ENCODE measurements at places on chromosomes 3 and 15.

- DNase-seq: no peak
Measured at GRCh38 chr15:85745023-85745422, 49.7 kb downstream of the KLHL25 start.

GRCh38 chr15:48467801-48468200 lies 136.6 kb downstream of the DUT start:
- no peak for DNase-seq

DNA sequence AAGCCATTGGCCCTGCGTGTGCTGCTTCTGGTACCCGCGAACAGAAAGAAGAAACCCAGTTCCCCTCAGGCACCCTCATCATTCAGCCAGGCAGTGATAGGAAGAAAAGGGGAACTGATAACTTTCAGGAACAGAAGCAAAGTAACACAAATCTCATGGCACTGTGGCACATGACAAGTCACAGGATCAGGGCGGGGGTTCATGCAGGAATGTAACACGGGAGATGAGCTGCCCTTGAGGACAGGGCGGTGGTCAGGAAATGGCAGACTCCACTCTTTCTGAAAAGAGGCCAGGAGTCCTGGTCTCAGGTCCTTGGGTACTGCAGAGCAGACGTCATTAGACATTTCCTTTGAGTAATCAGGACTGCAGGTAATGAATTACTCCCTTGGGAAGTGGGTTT lies 95.5 kb downstream of the CCNL1 start:
- no peak for DNase-seq

GRCh38 chr3:71400986-71401451 lies 182.5 kb downstream of the FOXP1 start:
- no peak for DNase-seq

DNA sequence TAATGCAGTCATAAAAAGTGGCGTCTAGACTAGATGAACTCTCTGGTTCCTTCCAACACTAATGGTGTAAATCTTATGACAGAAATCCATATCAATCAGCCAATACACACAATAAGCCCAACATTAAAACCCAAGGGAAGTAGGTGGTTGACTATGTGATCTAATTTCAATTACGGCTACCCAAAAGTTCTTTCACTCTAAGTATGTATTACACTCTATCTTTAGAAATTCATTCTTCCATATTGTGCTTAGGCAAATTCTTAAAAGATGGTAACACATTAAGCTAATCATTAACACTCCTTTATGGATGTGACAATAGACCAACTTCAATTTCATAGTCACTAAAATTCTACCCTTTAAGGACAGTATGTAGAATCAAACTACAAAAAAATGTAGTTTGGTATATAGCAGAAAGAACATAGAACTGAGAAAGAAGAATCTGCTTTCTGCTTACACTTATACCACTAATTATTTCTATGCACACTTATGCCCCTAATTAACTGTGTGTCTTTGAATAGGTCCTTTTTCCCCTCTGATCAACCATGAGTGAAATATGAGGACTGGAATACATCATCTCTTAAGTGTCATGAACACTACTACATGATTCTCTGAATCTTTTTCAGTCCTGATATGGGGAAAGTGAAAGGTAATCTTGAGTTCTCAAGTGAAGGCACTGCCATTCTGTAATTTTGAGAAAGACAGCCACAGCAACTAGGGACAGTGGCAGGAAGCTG lies 557.6 kb downstream of the IGSF11 start:
- no peak for DNase-seq

- DNase-seq: no peak
Measured at GRCh38 chr3:184563561-184563925, 2.0 kb downstream of the EPHB3 start.

DNA sequence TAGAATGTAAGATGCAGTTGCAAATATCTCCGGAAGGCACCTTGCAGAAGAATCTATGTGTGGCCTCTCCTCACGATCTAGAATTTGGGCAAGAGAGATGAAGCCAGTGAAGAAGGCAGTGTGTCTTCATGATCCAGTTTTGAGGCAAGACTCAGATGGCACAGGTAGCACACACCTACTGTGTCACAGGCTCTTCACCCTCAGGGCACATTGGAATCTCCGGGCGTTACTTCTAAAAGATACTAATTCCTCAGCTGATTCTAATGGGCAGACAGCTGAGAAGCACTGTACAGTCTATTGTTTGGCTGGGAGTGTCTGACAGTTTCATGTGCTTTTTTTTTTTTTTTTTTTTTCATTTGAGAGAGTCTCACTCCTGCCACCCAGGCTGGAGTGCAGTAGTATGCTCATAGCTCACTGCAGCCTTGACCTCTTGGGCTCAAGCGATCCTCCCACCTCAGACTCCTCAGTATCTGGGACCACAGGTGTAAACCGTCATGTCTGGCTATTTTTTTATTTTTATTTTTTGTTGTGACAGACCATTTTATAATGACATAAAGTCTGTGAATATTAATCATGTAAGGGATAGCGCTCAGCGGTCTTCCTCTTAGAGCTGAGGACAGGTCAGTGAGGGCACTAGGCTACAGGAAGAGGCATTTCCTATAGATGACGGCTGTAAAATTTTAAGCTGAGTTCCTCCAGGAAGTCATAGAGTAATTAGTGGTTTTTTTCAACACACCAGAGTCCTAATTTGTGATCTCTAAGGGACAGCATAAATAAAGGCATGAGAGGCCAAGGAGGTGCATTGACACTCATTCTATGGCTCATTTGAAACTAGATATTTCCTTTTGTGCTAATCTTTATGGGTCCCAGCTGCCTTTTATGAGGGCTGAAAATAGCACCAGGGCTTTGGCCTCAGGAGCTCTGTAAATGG lies 4.0 kb downstream of the C3orf52 start:
- no peak for DNase-seq

DNA sequence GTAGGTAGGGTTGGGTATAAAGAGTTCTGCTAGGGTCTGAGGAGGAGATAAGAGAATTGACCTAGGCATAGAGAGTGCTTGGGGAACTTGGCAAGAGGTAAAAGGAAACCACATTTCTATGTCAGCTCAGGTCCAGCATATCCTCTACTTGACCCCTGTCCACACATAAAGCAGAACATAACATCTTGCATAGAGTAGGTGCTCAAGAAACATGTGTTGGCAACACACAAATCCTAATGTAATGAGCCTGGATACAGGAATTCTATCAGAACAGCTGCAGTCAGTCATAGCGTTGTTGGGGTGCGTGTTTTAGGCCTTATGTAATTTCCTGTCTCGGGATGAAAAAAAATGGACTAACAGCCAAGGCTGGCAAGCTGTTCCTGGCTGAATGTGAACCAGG lies 35.0 kb upstream of the PLCL2 start:
- DNase-seq: no peak

GRCh38 chr3:9884555-9885165 lies 4.6 kb upstream of the CIDEC start:
- DNase-seq: no peak

- no peak for DNase-seq
Measured at GRCh38 chr3:173395073-173395411, 2.5 kb upstream of the NLGN1 start.

- no peak for DNase-seq
Measured at GRCh38 chr3:12231431-12231830, 57.4 kb upstream of the PPARG start.

DNA sequence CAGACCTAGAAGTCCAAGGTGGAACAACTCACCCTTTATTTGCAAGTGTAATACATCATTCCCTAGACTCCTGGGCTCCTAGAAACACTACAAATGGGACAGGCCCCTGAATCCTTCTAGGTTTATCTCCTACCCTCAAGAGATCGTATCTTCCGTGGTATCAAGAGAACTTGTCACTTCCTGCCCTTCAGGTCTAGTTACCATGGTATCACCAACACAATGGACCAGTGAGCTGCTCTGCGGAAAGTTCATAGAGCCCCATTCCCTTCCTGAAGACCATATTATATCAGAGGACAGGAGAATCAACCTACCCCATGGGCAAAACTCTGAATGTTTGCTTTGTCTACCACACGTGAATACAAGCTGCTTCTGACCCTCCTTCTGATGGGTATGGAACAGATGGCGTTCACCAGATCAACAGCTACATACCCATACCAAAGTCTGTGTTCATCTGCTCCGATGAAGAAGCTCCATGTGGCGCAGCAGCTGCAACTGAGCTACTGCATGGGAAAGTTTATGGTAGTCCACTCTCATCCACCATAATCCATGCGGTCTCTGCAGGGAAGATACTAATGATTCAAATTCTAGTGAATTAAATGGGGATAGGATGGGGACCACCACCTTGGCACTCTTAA lies 84.6 kb upstream of the KLF13 start:
- no peak for DNase-seq

- no peak for DNase-seq
Measured at GRCh38 chr15:84929795-84930603, 45.5 kb downstream of the SLC28A1 start.

DNA sequence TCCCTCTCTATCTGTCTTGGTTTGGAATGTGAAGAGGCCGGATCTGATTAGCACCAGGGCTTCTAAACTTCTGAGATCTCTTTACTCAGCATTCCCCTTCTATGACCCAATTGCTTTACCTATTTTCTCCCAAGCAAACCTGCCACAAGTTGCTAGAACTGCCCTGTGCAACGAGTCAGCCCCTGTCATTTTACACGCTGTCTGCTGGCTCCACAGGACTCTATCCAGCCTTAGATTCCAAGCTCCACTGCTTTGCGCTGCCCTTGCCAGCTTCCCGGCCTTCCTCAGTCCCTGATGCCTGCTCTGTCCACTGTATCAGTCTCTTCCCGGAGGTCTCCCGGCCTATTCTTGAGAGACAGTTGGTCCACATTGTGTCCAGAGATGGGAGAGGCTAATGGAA lies 12.3 kb downstream of the CEP19 start:
- DNase-seq: no peak

GRCh38 chr15:78149805-78150751 lies 916 bp downstream of the IDH3A start:
- DNase-seq: no peak

DNA sequence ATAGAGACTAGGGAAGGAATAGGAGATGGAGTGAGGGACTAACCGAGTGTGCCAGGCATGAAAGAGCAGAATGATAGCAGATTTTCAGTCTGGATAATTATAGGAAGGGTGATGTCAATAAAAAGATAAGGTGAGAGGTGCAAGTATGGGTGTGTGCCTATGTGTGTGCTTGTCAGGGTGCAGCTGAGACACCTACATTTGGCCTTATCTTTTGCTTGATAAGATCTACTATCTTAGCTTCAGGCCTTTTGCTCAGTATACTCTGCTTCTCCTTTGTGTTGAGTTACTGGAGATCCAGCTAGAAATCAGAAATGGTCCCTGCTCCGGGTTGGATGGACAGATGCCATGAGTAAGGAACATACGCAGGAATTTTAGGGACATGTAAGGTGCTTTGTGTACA lies 17.4 kb downstream of the ARL14 start:
- DNase-seq: no peak

- no peak for DNase-seq
Measured at GRCh38 chr3:15653321-15653720, 51.8 kb downstream of the BTD start.

GRCh38 chr3:195859061-195859845 lies 47.5 kb upstream of the MUC4 start:
- peak; percentile 83 for DNase-seq

- no peak for DNase-seq
Measured at GRCh38 chr3:65524584-65524983, 514.1 kb downstream of the MAGI1 start.

DNA sequence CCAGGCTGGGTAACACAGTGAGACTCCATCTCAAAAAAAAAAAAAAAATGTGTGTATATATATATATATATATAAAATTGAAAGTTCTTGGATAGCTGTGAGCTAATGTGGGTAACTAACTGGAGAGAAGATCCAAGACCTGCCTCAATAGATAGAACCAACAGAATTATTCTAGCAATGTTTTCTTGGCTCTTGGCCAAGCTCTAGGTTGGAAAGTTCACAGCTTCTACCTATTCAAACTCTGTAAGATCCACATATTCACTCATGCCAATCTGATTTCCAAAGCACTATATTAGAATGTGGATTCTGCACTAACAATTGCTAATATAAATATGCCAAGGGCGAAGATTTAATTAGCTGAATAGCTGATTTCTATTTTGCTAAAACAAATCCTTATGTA lies 29.8 kb upstream of the CMTM6 start:
- DNase-seq: no peak

DNA sequence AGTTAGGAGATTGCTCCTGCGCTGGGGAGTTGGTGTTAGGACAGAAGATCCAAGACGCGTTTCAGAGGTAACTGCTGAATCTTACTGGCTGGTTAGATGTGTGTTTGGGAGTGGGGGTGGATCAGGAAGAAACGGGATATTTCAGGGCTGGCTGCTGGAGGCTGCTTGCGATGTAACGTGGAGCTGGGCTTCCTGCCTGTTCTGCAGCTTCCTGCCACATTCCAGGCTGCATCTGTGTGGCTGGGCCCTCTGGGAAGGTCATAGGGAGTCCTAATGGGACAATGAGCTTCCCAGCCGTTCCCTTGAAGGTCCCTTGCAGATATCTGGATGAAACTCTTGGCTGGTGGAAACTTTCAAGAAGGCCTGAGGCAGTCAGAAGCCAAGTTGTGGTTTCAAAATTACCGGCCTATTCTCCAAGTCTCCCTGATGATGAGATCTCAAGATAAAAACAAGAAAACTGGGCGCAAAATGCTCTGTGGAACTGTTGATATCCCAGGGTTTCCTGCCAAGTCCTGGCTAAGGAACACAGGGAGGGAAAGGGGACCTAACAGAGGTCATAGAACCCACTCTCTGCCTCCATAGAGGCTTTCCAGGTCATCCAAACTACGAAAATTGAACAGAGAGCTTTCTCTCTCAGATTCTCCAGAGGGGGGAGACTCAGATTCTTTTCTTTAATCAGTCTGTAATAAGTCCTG lies 67.0 kb downstream of the NOX5 start:
- DNase-seq: no peak

- no peak for DNase-seq
Measured at GRCh38 chr3:183279371-183279770, 26.3 kb downstream of the B3GNT5 start.

DNA sequence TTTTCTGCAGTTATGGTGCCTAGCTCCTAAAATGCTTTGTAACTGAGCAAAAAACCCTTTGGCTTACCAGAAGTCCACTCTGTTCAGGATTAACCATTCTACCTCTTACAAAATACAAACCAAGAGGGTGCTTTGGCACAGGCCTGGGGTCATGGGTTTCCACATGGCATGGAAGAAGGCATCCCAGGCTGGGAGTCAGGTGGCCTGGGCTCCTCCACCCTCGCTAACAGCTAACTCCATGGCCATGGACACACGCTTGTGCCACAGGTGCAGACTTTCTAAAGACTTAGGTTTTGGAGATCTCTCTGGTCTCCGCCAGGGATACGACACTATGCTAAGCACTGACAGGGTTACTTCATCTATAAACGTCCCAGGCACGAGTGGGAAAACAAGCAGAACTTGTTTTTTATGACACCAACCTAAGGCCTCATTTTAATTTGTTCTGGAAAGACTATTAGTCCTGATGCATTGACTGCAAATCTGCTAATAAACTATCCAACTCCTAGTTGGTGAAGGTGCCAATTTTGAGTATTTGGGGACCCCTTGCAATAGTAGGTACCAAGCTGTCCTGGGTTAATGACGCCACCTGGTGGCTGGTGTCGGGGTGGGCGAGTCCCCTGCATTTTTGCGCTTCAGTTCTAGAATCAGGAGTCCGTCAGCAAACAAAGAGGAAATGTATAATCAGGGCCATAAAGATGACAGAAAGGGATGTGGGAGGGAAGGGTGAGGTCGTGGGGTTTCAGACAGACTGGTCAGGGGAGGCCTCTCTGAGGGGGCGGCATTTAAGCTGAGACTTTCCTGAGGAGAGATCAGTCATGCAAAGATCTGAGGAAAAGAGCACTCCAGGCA lies 10.3 kb upstream of the ALDH1A3 start:
- no peak for DNase-seq
